Nasal cavity respiratory epithelium epithelial cell of viscerocranial mucosa (primary cell): ENCODE measurements at places on chromosomes 7 and 10. TPM values are rescaled to one million over a fixed set of nuclear protein-coding genes. Genes with fewer than 3 reads are reported as not detected.

Gene KMT2C
- total RNA-seq = 24.6 and 62.9 TPM in 2 replicates

Gene CUEDC2
- total RNA-seq = 30.8 and 32.5 TPM in 2 replicates

Gene LGI1
- not detected in 2 replicates for total RNA-seq

Gene EBLN1
- total RNA-seq = not detected in 2 replicates
